Progenitor cell of endocrine pancreas (in vitro differentiated cells): ENCODE measurements at places on chromosomes 3 and 15.

- DNase-seq: no peak
Observed at GRCh38 chr15:31974154-31974794, 56.0 kb upstream of the CHRNA7 start.

DNA sequence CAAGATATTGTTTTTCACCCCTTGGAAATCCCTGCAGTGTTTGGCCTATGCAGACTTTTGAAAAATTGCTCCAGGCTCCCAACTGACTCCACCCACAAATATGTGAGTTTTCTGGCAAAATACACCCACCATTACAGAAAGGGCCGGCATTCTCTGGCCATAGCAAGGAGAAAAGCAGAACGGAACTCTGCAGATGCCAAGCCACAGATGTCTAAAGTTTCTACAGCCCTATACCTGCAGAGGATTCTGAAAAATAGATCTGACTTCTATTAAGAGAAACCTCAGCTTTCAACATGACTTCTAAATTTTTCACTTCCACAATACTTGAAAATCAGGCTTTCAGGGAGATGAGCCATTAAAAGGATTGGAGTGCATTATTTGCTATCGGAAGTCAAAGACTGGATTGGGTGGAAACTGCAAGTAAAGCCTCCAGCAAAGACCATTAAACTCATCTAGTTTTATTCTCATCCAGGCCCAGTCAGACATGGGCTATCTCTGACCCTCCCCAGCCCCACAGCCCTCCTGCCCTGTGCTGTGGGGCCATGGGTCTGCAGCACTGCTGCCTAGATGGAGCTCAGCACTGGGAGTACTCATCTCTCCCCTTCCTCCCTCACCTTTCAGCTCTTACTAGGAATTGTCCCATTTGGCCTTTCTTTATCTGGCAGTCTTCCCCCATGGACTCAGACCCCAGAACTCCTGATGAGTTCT is 243.1 kb upstream of the GOLGA6L4 start:
- DNase-seq: no peak

GRCh38 chr3:72892081-72892775 is 4.4 kb downstream of the GXYLT2 start:
- no peak for DNase-seq

GRCh38 chr3:168093229-168093628 is 2.5 kb downstream of the GOLIM4 start:
- no peak for DNase-seq

DNA sequence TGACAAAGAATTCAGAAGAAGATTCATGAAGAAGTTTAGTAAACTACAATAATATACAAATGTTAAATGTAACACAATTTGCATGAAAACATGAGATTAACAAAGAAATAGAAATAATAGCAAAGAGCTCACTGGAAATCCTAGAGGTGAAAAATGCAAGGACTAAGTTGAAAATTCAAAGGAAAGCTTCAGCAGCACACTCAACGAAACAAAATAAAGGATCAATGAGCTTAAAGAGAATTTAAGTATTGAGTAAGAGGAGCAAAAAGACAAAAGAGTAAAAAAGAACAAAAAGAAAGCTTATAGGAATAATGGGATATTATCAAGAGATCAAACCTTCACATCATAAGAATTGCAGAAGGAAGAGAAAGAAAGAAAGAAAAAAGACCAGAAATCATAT is 583.8 kb upstream of the NECTIN3 start:
- no peak for DNase-seq

DNA sequence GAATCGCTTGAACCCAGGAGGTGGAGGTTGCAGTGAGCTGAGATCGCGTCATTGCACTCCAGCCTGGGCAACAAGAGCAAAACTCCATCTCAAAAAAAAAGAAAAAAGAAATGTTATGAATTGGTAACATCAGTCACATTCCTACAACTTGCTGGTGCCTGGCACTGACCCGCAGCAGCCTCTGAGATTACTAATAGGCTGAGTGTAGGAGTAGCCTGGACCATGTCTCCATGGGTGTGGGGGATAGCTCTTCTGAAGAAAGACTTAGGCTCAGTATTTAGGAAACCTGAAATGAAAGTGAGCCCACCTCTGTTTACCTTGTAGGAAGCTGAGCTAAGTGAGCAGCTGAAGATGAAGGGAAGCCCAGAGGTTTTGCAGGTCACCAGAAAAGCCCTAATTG is 148.3 kb downstream of the LRRC28 start:
- DNase-seq: no peak

DNA sequence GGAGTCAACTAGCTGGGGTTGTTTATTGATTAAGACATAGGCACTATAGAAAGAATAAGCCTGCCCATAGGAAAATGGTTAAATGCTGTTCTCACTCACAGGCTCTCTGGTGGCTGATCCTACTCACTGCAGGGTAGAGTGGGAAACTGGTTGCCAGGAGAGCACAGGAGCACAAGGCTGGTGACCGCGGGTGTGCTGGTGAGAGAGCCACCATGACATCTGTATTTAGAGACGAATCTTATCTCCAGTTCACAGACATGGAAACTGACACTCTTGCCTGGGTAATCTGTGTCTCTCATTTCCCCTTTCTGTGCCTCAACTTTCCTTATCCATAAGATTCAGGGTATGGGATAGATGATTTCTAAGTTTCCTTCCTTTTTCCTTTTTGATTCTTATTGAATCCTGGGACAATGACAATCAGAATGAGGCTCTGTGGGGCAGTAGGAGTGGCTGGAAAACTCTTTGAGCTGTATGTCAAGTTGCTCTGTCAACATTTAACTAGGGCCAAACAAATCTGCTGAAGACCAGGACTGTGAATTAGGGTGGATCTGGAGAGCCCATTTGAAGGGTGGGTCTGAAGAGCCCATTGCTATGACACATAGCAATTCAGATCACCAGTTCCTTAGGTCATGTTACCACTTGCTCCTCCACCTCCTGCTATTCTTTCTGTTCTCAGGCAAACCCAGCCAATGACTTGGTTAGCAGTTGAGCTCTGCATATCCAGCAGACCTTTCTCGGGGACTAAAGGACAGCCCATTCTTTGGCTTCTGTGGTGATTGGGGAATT is 286.1 kb upstream of the TBL1XR1 start:
- no peak for DNase-seq

DNA sequence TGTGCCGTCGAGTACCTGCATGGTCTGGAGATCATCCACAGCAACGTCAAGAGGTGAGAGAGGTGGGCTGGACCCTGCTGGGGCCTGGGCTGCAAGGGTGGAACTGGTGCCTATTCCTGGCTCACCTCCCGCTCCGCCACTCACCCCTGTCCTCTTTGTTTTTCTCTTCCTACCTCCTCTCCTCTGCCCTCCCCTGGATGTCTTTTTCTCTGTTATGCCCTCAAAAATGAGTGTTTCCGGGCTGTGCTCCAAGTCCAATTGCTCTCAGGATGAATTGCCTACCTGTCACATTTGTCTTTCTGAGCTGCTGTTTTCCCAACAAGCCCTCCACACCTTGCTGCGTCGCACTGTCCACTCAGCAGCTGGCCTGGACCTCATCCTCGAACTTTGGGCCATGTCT is 28.5 kb upstream of the TATDN2 start:
- no peak for DNase-seq

DNA sequence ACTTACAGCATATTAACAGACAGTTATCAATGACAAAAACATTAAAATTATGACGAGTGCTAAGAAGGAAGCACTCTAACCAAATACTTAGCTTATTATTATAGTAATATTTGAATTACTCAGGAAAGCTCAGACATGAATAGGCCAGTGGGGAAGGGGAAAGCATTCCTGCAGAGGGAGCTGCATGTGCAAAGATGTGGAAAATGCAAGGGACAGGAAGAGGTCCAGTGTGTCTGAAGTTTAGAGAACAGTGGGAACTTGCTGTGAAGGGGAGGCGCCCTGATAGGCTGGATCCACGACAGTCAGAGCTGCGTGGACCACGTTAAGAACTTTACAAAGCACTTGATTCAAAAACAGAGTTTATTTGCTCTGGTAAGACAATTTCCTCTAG is 1.2 kb upstream of the SPICE1 start:
- DNase-seq: no peak
